SW 1271 (cell line): ENCODE measurements at places on chromosomes 7 and 10.

- DNase-seq: no peak
Observed at GRCh38 chr7:30184791-30185487, 50.2 kb downstream of the MTURN start.

DNA sequence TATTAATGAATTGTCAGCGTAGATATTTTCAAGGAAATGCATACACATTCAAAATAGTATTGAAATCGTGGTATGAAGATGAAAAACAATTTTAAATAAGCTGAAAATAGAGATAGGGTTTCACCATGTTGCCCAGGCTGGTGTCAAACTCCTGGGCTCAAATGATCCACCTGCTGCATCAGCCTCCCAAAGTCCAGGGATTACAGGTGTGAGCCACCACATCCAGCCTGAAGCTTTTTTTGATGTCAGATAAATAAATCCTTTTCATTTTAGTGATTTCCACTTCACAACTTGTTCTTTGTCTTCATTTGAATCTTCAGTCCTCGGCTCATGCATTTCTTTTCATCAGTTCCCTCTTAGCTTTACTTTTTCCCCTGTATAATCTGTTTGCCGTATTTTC, 4.6 kb downstream of the CDK13 start:
- no peak for DNase-seq

DNA sequence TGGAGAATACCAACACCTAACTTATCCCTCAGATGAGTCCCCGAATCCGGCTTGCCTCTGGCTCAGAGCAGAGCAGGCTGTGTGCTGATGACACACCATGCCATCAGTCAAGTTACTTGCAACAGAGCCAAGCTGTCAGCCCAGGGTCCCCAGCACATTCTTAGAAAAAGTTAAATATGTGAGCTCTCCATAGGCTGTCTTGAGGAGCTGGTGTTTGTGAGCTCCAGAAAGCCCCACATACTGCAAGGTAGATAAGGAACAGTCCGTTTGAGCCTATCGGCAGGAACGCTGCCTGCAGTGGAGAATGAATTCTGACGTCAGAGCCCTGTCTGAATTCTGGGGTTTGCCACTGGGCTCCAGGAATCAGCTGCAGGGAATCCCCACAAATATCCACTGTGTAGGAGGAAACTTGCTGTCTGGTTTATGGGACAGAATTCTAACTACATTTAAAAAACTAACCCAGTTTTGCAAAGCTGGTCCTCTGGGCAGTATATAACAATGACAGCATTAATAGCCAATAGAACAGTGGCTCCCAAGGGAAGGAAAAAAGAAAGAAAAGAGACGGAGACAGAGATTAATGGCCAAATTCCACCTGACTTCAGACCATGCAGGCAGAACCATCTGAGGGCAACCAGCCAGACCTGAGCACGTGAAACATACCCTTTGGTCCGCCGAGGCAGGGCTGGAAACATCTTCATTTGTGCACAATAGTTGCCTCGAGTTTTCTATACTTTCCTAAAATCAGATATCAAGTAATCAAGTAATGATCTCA, 3.6 kb downstream of the SFXN4 start:
- DNase-seq: no peak

DNA sequence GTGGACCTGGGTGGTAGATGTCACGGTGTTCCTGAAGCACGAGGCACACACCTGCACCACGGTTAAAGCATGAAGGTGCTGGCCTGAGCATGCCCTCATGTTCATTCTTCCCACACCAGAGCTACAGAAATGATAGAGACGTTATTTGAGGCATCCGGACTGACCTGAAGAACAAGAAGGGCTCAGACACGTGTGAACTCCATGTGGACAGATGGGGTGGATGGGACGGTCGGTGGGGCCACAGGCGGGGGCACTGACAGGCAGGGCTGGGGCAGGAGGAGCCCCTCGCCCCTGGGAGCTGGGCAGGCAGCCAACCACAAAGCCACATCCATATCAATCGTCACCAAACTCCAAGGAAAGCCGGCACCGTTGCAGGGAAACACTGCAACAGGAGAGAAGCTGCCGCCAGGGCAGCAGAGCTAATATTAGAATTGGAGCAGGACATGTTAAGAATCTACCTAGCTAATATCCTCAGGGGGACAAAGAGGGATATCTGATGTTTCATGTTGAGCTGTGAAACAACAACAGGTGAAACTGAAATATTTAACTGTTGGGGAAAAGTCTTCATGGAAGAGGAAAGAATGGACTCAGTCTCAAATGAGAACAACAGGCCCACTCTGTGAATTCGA, 37.8 kb upstream of the DIP2C start:
- DNase-seq: no peak

DNA sequence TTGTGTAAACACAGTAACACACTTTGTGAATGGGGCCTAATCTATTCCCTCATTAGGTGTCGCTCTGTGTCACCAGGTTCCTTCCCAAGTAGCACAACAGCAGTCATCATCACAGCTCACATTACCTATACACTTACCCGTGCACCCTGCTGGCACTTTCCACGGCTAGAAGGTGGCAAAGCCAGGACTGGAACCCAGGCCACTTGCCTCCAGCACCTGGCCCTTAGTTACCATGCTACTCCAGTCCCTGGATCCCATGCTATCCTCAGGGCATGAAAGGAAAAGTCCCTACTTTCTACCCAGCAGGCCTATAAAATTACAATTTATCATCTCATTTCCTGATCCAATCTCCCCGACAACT, 18.4 kb downstream of the SMURF1 start:
- no peak for DNase-seq

- no peak for DNase-seq
Observed at GRCh38 chr7:141673346-141673745, 28.6 kb downstream of the DENND11 start.

DNA sequence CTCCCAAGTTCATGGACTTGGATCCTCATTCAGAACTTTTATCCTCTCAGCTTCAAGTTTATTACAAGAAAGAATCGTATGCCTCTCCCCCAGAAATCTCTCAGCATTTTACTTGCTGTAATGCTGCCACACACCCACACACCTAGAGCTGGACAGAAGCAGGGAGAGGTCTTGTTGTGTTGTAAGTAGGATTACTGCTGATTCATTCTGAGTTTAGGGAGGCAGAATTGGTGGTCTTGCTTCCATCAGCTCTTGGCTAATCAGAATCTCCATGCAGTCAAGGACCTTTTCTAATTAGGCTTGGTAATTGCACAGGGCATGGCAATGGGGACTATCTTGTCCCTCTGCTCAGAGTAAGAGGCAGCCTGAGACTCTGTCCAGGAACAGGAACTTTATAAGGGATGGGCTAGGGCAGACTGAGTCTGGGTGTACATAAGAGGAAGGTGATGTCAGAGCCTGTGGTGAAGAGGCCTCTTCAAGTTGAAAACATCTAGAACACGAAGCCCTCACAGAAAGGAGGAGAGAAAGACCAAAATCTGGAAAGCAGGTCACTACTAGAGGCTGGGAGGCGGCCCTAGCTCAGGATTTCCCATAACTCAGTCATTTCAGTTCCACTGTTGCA, 7.0 kb upstream of the PTPRE start:
- no peak for DNase-seq

DNA sequence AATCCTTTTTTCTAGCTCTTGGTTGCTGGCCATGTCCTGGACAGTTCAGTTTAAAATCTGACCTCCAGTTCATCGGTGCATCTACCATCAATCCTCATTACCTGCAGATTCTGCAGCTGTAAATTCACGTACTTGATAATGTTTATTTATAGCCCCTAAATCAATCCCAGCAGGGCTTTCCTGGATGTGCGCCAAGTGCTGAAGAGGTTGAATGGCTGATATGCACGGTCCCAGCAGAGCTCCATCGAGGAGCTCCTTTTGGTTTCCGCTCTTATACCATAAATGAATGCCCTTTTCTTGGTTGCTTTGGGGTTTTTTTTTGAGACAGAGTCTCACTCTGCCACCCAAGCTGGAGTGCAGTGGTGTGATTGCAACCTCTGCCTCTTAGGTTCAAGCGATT, 91.2 kb upstream of the CCZ1B start:
- DNase-seq: no peak

GRCh38 chr7:157430721-157431120, 93.9 kb downstream of the DNAJB6 start:
- DNase-seq: no peak

DNA sequence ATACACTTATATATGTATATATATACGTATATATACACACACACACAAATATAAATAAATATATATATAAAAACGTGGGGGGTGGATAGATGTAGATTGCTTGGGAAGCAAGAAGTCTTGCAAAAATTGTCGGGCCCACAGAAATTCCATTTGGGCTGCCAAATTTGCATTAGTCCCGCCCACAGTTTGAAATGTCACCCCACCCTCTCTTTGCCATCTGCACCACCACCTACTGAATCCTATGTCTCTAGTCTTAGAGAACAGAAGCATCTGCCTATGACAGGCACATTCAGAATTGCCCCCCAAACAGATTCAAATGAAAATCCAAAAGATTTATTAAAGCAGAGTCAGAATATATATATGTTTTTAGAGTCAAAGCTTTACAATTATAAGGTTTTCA, 25.6 kb upstream of the CACNA2D1 start:
- no peak for DNase-seq

DNA sequence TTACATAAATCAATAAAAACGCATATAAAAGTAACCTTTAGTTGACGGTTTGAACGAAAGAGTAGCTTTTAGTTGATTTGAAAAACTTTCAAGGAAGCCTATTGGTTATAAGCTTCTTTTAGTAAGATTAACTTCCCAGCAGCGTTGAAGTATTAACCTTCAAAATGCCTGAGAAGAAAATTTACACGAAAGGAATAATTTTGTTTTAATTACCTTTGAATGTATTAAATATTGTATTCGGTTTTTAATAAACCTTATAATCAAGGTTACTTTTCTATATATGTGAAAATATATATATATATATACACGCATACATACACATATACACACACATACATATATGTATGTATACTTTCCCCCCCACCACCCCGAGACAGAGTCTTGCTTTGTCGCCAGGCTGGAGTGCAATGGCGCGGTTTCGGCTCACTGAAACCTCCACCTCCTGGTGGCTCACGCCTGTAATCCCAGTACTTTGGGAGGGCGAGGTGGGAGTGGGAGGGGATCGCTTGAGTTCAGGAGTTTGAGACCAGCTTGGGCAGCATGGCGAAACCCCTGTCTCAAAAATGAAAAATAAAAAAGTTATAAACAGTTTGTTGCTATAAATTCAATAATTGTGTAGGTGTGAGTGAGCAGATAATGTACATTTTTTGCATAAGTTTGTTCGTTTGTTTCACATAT, 57.6 kb upstream of the EZH2 start:
- peak; percentile 23 for DNase-seq

- no peak for DNase-seq
Observed at GRCh38 chr10:48691812-48692528, 7.3 kb downstream of the WDFY4 start.

GRCh38 chr10:95356190-95356955, 65.6 kb upstream of the PDLIM1 start:
- DNase-seq: no peak

GRCh38 chr10:109866168-109866994, 56.9 kb downstream of the XPNPEP1 start:
- DNase-seq: no peak

- DNase-seq: no peak
Observed at GRCh38 chr7:23474829-23475575, 4.7 kb upstream of the IGF2BP3 start.

DNA sequence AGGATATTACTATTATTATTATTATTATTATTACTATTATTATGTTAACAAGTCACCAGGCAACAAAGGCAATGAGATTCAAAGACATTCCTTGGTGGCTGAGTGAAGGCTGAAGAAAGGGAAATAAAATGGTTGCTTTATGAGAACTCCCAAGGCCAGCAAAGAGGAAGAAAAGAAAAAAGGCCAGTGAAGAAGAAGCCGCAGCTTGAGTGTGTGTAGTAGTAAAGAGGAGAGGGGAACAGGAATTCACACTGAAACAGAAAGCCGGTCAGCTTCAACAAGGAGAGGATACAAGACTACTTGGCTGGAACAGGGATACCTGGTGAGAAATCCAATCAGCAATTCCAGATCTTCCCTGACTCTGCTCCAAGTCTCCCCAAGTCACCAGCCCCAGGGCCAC, 42.4 kb downstream of the PLXNA4 start:
- DNase-seq: no peak

- DNase-seq: no peak
Observed at GRCh38 chr10:48449501-48450232, 143.2 kb downstream of the MAPK8 start.

GRCh38 chr7:104971290-104972071, 42.5 kb upstream of the KMT2E start:
- DNase-seq: no peak

GRCh38 chr7:75914169-75914654, 743 bp upstream of the POR start:
- DNase-seq: peak; percentile 40

- DNase-seq: no peak
Observed at GRCh38 chr7:111677848-111678247, 115.6 kb upstream of the IMMP2L start.

DNA sequence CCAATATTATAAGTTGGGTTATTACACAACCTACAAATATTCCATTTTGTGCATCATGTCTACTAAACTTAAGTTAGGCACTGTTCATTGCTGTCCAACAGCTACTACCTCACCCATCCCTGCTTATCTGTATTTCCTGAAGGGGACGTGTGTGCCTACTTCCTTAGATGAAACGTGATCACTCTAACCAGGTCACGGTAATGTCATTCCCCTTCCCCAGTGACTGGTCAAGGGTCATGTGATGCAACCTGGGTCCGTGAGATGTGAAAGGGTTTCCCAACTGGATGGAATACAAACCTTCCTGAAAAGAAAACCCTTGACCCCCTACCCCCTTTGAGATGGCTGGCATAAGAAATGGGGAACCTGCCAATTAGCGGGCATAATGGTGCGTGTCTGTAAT, 1.6 kb upstream of the NSMCE4A start:
- DNase-seq: no peak

GRCh38 chr10:24854256-24854655, 98.2 kb downstream of the PRTFDC1 start:
- no peak for DNase-seq

DNA sequence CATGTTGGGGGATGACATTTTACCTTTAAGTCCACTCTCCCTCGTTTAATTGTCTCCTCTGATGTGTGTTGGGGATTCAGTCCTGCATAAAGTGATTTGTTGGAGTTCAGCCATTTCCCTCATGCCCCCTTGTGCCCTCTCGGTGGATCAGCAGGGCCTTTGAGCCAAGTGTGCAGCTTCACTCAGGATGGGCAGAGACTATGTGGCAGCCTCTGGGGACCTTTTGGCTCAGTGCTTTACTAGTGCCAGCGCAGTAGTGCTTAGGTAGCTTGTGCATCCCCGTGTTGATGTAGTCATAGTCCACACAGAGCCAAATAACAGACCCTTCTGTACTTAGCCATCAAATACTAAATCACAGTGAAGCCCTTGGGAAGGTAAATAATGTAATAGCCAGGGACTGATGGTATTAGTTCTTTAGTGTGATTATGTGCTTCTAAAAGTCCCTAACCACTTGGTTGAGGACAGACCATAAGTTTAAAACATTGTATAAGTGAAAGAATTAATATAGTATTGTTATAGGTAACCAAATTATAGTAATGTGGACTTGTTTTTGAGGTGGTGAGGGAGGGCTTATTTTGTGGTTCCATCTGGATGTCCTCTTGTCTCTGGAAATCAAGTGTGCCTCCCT, 11.4 kb downstream of the BUB3 start:
- DNase-seq: no peak

- no peak for DNase-seq
Observed at GRCh38 chr7:124009321-124009720, 23.5 kb downstream of the TMEM229A start.
